ENCODE measurements at places on chromosomes 5 and 9. TPM values are rescaled to one million over a fixed set of nuclear protein-coding genes. Genes with fewer than 3 reads are reported as not detected.

DNA sequence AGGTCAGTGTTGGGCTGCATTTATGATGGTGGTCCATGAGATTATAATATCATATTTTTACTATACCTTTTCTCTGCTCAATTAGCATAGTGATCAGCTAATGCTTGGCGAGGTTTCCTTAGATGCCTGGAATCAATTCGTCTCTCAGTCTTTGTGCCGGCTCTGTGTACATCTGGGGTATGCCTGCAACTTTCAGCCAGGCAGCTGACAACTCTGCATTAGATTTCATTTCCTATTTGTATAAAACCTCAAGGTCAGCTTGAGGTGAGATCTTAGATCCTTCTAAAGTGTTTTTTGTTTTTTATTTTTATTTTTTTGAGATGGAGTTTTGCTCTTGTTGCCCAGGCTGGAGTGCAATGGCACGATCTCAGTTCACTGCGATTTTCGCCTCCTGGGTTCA is 86.8 kb downstream of the MELK start:
- no peak for DNase-seq

GRCh38 chr9:96149533-96150280 is 152.3 kb downstream of the HSD17B3 start:
- DNase-seq, result no peak

- DNase-seq, result no peak
Measured at GRCh38 chr9:26687421-26687820, 205.2 kb downstream of the CAAP1 start.

NR6A1 gene
- total RNA-seq, result 222 TPM

DNA sequence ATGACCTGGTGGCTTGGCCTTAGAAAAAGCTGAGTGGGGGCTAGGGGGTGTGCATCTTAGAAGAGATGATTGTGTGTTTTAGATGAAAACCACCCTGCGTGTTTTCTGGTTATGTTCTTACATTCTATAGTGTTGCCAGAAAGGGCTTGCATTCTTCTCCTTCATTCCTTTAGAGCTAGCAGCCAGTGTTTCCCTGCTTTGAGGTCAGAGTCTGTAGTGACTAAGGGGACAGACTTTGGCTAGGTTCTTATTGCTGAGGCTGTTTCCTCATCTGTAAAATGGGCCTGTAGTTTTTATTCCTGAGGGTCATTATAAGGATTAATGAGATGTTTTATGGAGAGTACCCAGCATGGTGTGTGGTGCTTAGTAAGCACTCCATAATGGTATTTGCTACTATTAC is 6.4 kb downstream of the MAST4 start:
- DNase-seq, result no peak

LCN15 gene
- total RNA-seq, result 0.52 TPM

- no peak for DNase-seq
Measured at GRCh38 chr9:122227575-122227900, 1.2 kb downstream of the LHX6 start.

DNA sequence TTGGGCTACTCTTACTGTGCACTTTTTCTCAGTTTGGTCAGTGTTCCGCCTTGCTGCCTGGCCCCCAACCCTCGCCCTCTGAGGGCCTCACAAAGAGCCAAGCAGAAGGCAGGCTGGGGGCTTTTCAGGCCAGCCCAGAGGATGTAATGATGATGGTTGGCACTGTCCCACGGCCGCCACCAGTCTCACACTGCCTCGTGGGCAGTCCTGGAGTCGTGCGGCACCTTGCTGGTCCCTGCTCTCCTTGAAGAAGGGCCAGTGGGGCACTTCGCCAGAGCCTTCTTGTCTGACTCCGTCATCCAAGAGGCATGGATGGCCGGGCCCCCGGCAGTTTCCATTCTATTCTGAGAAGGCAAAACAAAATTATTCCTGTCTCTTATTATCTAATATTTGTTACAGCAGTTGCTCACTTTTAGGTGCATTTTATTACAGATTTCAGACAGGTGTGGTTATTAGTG is 21.0 kb downstream of the TENT4A start:
- no peak for DNase-seq

- no peak for DNase-seq
Measured at GRCh38 chr5:137218471-137218870, 280.7 kb downstream of the SPOCK1 start.

GRCh38 chr9:78064075-78064474 is 32.5 kb upstream of the GNAQ start:
- DNase-seq, result no peak

DNA sequence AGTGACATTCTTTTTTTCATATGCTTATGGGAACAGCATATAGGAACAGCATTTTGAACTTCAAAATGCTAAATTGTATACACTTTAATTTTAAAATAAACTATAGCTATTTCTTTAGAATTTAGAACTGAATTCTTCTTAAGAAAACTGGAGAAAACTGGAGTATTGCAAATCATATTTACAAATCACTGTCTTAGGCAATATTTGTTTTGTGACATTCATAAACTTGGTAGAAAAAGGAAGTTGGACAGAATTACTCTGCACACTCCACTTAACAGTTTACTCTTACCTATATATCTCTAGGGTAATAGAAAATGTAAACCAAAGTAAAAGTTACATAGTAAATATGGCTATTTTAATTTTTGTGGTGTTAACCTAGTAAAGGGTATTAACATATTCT is 3.1 kb downstream of the DMRTA1 start:
- no peak for DNase-seq

ARID3C gene
- 0.23 TPM for total RNA-seq

TMC1 gene
- total RNA-seq, result 0.31 TPM

PCDHA12 gene
- 10.7 TPM for total RNA-seq

DNA sequence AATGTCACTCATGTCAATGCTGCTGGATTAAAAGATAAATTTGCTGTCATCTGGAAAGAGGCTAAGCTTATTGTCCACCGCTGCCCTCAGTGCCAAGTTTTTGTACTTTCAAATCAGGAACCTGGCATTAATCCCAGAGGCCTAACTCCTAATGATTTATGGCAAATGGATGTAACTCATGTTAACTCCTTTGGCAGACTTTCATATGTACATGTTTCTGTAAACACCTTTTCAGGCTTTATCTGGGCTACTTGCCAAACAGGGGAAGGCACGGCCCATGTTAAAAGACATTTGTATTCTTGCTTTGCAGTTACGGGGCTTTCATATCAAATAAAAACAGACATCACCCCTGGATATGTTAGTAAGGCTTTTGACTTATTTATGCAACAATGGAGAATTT is 608.0 kb upstream of the ACO1 start:
- DNase-seq, result no peak

- DNase-seq, result no peak
Measured at GRCh38 chr9:134575103-134575900, 66.3 kb upstream of the COL5A1 start.

GRCh38 chr9:136576269-136576626 is 30.4 kb upstream of the NOTCH1 start:
- no peak for DNase-seq

GRCh38 chr5:179176571-179177230 is 116.5 kb downstream of the ZNF354C start:
- DNase-seq, result no peak
